Activated CD8-positive, alpha-beta memory T cell treated with anti-CD3 and anti-CD28 coated beads for 48 hours (primary cell): ENCODE measurements at places on chromosomes 6 and 20.
A peak's percentile ranks its signal among the peaks of the same experiment; 100 is the strongest.

DNA sequence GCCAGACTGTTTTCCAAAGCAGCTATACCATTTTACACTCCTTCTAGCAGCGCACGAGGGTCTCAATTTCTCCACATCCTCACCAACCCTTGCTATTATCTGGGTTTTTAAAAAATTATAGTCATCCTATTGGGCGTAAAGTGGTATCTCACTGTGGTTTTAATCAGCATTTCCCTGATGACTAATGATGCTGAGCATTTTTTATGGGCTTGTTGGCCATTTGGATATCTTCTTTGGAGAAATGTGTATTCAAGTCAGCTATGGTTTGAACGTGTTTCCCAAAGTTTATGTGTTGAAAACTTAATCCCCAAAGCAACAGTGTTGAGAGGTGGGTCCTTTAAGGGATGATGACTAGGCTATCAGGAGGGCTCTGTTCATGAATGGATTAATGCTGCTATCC, 6.7 kb downstream of the MCUR1 start:
- no peak for DNase-seq

- peak; percentile 51 for DNase-seq
Measured at GRCh38 chr6:107114213-107114925, 946 bp downstream of the BEND3 start.

DNA sequence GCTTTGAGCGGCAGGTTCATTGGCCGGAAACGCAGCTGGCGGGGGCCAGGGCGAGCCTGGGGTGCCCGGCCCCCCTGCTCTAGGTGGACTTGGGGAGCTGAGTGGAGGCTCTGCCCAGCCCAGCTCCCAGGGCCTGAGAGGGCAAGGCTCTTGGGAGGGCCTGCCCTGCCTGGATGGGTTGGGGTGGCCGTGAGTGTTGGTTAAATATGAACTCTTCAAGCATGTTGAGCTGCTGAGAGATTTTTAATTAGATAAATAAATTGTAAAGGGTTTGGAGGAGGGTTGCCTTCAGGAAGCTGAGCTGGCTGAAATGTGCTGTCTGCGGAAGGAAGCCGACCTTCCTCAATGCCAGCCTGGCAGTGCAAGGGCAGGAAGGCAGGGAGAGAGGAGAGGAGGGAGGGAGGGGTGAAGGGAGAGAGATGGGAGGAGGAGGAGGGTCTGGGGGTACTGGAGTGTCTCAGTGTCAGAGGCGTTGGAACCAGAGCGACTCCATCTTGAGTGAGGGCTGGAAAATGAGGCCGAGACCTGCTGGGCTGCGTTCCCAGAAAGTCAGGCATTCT, 39.4 kb upstream of the PMEPA1 start:
- DNase-seq = no peak

- no peak for DNase-seq
Measured at GRCh38 chr20:47397652-47398301, 41.3 kb upstream of the ZMYND8 start.

DNA sequence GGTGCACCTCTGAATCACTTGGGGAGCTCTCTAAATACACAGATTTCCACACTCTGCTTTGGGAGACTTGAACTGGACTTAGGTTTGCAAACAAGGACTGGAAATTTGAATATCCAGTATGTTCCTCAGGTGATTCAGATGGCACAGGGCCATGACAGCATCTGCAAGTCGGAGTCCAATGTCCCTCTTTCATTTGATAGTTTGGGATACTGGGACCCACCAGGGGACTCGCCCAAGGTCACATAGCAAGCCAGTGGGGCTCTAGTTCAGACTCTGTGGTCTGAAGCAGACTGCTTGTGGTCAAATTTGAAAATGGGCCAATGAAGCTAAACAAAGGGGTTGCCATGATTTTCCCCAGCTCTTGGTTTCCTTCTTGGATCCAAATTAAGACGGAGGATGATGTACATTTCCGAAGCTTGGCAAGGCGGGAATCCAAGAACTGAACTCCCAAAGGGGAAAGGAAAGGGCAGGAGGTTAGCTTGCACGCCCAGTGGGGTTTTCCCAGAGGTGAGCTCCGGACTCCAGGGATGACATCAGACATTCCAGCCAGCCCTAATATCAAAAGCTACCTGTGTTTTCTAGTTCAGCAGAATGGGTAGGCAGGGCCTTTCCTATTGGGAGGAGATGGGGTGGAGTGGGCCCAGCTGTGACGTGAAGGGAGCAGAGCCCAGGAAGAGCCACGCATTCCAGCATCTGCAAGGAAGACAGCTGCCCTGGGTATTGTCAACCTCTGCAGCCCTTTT, 3.4 kb upstream of the SYS1 start:
- DNase-seq = no peak

DNA sequence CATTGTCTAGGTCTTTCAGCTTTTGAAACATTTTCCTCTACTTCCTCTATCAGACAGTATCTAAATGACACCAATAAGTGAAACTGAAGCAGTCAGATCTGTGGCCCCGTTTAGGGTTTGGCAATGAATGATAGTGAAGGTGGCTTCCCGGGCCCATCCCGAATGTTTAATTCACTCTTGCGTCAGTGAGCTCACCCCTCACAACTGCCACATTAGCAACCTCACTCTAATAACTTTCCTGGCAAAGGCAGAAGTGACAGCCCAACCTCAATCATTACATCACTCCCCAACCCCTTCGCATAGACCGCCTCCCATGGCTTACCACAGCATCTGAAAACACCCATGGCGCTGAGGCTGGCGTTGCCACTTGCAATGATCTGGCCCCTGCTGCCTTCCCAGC, 92.4 kb upstream of the CD83 start:
- no peak for DNase-seq

DNA sequence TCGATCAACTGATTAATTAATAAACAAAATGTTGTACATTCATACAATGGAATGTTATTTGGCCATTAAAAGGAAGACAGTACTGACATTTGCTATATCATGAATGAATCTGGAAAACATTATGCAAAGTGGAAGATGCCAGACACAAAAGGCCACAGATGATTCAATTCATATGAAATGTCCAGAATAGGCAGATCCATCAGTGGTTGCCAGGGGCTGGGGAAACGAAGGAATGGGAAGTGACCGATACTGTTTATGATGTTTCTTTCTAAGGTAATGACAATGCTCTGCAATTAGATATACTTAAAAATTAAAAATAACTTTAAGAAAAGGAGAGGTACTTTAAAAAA, 37.2 kb downstream of the ELOVL5 start:
- no peak for DNase-seq

DNA sequence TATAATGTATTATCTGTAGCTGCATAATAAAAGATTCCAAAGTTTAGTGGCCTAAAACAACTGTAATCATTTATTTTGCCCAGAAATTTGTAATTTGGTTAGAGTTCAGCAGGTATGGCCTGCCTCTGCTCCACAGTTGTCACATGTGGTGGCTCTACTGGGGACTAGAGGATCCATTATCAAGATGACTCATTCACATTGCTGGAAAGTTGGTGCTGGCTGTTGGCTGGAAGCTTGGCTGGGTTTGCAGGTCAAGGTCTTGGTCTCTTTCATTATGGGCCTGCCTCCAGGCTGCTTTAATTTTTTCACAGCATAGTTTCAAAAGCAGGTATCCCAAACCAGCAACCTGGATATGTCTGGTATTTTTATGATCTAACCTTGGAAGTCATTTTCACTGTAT, 17.6 kb downstream of the TRDN start:
- no peak for DNase-seq

DNA sequence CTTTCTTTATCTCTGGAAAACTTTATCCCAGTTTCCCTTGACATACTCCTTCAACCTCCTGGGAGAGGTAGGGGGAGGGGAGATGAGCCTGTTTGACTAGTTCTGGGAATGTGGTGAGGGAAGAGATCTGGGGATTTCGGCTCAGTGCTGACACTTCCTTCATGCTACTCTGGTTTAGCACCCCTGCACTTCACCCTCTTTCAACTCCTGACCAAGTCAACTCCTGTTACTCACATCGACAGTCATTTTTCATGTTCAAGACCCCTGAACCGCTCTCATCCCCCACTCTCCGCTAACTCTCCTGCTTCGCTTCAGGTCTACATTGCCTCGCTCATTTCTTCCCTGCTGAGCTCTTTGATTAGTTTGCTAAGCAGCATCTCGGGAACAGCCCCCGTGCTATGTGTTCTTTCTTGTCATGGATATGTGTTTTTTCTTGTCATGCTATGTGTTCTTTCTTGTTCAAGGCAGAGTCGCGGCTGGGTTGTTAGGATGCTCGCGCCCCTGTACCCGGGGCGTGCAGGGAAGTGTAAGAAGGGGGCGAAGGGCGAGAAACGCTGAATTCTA, 16.6 kb upstream of the TRIM27 start:
- peak; percentile 24 for DNase-seq

- DNase-seq = no peak
Measured at GRCh38 chr6:48917233-48917632, 545.8 kb downstream of the MMUT start.

GRCh38 chr20:25984933-25985332, 288.3 kb upstream of the ZNF337 start:
- DNase-seq = no peak

GRCh38 chr20:41540918-41541317, 77.3 kb downstream of the CHD6 start:
- DNase-seq = no peak

DNA sequence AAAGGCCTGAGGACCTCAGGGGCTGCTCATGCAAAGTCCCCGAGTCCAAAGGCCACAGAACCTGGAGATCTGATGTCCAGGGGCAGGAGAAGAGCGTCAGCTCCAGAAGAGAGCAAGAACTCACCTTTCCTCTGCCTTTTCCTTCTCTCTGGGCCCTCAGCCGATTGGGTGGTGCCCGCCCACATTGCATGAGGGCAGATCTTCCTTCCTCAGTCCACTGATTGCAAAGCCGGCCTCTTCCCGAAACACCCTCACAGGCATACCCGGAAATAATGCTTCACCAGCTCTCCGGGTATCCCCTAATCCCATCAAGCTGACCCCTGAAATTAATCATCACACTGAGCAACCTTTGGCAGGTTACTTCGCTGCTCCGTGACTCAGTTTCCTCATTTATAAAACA, 33.4 kb downstream of the SPDEF start:
- DNase-seq = no peak

GRCh38 chr6:42901538-42901957, 14.3 kb upstream of the PTCRA start:
- peak; percentile 32 for DNase-seq

DNA sequence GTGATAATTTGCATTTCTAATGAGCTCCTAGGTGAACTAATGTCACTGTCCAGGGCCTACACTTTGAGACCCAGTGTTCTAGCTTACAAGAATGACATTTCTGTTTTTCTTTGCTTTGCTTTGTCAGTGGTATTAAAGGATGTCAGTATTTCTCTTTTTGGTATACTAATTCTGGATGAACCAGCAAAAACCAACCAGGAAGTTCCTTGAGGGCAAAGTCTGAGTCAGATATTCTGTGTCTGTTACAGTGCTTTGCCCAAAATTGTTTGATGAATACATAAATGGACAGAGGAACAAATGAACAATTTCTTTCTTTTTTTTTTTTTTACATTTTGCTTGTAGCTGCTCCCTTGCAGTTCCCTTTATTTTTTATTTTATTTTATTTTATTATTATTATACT, 15.4 kb downstream of the COQ3 start:
- no peak for DNase-seq

- DNase-seq = no peak
Measured at GRCh38 chr6:132830334-132830751, 16.0 kb downstream of the RPS12 start.

GRCh38 chr20:35975576-35976373, 7.4 kb downstream of the CNBD2 start:
- DNase-seq = no peak

GRCh38 chr20:20593447-20594170, 118.8 kb downstream of the RALGAPA2 start:
- no peak for DNase-seq

DNA sequence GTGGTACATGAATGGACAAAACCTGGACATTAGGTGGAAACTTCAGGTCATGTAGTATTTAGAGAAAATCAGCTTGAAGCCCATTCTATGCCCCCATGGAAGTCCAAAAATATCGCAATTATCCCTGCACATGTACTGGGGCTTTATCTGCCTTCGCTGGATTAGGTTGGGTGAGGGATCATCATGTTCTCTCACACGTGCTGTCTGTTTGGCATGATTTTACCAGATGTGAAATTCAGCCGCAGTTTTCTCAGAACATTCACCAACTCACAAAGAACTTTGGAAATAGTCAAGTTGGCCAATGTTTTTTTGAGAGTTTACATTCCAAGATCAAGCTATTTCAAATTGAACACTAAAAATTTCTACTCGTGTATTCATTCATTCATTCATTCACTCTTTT, 459.8 kb upstream of the CITED2 start:
- no peak for DNase-seq

- no peak for DNase-seq
Measured at GRCh38 chr6:140571145-140571544, 1196.7 kb upstream of the CITED2 start.

GRCh38 chr20:54132612-54133433, 41.0 kb downstream of the CYP24A1 start:
- DNase-seq = no peak

- DNase-seq = no peak
Measured at GRCh38 chr6:8627085-8627861, 191.9 kb upstream of the SLC35B3 start.

DNA sequence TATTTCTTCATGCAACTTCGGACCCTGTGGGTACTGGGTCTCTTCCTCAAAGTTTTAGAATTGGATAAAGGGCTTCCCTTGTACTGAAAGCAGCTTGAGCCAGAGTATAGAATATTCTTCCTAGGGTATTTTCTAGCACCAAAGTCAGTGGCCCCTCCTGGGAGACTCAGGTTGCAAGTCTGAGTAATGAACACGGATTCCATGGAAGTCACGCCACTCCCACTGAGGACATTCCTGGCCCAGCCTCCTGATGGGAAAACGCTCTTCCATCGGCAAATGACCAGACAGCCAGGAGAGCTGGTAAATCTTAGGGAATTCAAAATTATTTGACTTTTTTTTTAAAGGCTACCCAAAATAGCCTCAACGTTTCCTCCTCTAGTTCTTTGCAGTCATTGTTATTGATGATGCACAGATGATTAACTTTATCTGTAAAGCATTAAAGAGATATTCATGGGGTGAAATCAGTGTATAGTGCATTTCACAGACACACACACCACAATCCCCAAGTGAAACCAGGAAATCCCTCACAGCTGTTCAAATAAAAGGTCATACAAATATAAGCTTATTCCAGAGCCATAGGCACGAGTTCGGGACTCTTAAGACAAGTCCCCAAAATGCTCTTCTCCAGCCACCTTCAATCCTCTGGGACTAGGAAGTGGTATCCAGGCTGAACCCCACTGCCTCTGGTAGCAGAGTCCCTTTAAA, 248.8 kb downstream of the SOD2 start:
- no peak for DNase-seq

- DNase-seq = no peak
Measured at GRCh38 chr6:109894181-109894580, 83.9 kb upstream of the GPR6 start.

DNA sequence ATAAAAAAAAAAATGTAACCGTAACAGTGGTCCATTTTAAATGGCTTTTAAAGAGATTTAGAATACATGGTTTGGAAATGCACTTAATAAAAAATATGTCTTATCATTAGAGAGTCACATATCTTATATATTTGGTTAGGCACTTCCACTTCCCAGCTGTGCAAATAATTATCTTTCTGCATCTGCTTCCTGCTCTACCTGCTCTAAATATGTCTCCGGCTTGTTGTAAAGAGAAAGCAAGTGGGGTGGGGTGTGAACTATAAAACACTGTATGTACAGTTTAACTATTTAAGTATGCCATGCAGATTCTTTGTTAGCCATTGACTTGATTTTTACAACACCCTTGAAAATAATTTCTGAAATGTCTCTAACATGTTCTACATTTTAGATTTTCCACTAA, 106.3 kb downstream of the NKAIN2 start:
- no peak for DNase-seq

- peak; percentile 33 for DNase-seq
Measured at GRCh38 chr20:32439132-32439829, 81.2 kb downstream of the ASXL1 start.

- DNase-seq = no peak
Measured at GRCh38 chr6:65938000-65938399, 231.0 kb upstream of the EYS start.
